ENCODE measurements at places on chromosomes 2 and 18. TPM values are rescaled to one million over a fixed set of nuclear protein-coding genes. Genes with fewer than 3 reads are reported as not detected.

DNA sequence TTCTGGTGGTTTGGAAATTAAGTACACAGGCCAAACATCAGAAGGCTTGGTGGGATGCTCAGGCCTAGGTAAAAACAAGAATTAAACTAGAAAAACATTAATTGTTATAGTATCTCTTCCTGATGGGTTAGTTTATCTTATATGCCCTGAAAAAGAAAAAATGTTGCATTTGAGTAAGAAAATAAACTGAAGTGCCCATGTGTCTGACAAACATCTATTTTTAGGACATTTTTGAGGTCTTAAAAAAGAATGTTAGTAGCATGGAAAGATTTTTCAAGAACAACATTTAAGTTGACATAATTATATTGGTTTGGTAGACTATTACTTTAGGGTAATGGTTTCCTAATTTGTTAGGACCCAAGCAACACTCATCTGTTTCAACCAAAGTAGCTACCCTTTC is 140.1 kb upstream of the RND3 start:
- DNase-seq = no peak

GRCh38 chr18:61666876-61667590 is 225.8 kb downstream of the RNF152 start:
- no peak for DNase-seq

The COBLL1 gene
- total RNA-seq = 28.1 TPM

DNA sequence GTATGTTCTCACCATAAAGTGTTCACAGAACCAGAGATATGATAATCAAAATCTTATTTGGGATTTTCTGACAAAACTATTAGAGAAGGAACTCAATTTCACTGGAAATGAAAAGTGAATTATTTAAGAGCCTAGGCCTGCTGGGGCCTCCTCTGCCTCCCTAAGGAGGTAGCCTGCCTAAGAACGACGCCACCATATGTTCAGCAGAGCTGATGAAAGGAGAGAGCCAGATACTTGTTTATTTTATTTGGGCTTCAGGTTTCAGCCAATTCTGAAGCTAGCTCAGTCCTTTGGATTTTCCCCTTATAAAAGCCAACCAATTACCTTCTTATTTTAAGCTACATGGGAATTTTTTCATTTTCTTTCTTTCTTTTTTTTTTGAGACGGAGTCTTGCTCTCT is 433.1 kb upstream of the MAP2 start:
- no peak for DNase-seq

The NT5C1B gene
- total RNA-seq = not detected

DNA sequence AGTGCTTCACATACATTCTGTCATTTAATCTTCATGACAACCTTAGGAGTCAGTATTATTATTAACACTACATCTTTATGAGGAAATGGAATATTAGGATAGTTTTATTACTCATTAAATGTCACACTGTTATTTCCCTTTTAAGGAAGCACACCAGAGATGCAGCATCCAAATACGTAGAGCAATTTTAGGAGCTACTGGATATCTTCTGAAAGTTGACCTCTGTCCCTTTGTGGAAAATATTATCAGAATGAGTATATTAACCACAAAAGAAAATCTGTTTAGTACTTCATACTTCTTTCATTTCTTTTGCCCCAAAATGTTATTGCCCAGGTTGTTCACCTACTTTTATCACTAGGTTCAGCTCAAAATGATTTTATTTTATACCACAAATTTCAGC is 72.9 kb upstream of the APCDD1 start:
- no peak for DNase-seq

- no peak for DNase-seq
Measured at GRCh38 chr18:48797841-48798255, 152.9 kb downstream of the SMAD7 start.

DNA sequence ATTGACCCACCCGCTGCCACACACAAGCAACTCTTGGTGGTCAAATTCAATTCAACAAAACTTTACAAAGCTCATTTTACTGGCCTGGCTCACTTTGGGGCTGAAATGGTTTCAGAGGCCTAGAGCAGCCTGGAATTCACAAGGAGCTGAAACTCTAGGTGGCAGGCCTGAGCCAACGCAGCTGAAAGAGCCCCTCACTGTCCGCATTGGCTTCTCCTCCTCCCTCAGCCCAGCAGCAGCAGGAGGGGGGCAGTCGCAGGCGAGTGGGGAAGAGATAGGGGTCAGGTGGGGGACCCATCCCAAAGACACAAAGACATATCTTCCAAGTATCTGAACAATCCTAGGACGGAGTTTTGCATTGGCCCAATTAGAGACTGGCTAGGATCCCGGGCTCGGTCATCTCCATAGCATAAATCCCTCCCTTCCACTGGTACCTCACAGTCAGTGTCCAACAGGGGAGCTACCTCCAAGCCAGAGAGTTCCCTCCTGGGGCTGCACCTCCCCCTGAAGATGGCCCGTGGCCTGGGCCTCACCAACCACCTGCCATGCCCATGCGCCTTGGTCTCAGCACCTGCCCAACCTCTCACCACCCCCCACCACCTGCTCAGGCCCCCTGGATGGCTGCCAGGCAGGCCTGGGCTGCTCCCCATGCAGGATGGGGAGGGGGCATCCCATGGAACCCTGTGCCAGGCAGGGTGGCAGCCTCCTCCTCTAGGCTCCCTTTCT is 113.4 kb downstream of the ZBTB7C start:
- DNase-seq = no peak

DNA sequence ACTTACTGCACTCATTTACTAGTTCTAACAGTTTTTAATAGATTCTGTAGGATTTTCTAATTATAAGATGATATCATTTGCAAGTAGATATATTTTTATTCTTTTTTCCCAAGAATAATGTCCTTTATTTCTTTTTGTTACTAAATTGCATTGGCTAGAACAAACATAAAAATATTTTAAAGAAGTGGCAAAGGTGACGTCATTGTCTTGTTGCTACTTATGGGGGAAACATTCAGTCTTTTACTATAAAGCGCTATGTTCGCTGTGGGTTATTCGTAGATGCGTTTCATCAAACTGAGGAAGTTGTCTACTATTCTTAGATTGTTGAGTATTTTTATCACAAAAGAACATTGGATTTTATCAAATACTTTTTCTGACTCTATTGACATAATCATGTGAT is 765.2 kb upstream of the POU3F3 start:
- DNase-seq = no peak

GRCh38 chr2:72148837-72149555 is 1.3 kb upstream of the CYP26B1 start:
- no peak for DNase-seq

The POTEI gene
- not detected for total RNA-seq

GRCh38 chr2:128779301-128780095 is 460.8 kb upstream of the HS6ST1 start:
- DNase-seq = no peak

GRCh38 chr2:205461169-205461568 is 221.1 kb upstream of the NRP2 start:
- DNase-seq = no peak

The LOXL3 gene
- total RNA-seq = 76.2 TPM

DNA sequence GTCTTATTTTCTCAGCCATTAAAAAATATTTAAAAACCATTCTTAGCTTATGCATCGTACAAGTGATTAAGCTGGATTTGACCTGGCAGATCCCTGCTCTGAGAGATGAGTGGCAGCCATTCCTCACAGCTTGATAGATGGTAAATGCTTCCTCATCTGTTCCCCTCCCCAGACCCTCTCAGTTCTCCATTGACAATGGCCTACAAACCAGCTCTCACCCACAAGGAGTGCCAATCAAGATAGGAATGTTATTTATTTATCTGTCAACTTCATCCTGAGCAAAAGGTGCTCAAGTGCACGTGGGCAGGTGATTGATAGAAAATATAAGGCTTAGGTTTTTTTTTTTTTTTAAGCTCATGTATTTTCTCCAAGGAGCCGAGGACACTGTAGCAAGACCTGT is 98.7 kb upstream of the FAM136A start:
- no peak for DNase-seq

The KYNU gene
- total RNA-seq = 0.29 TPM

The CACNB4 gene
- total RNA-seq = not detected

- DNase-seq = no peak
Measured at GRCh38 chr2:82525744-82526143, 1933.3 kb downstream of the SUCLG1 start.

- no peak for DNase-seq
Measured at GRCh38 chr2:13020469-13020868, 303.7 kb downstream of the TRIB2 start.

The SIX2 gene
- total RNA-seq = not detected

DNA sequence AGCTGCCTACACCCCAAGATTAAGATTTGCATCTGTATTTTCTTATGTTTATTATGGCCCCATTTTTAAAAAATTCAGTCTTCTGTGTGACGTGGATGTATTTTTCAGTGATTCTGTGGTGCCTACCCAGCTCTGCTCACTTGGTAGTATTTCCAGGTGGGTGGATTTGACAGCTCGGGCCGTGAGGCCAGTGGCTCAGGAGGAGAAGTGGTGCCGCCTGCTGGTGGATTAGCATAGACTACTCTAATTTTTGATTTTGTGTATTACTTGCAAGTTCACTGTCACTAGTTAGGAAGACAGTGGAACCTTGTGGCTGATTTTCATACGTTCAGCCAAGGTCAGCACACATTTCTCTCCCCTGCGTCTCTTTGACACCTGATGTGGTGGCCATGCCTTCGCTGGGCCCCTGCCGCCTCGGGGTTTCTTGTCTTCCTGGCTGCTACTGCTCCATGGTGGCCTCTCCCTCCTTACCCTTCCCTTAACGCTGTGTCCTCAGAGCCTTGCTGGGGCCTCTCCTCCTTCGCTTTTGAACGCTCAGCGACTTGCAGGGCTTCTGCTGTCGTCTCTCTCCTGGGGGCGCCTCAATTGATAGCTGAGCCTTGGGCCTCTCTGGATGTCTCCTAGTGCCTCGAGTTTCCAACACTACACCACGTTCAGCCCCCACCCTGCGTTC is 89.4 kb downstream of the DGKD start:
- DNase-seq = peak; percentile 77

DNA sequence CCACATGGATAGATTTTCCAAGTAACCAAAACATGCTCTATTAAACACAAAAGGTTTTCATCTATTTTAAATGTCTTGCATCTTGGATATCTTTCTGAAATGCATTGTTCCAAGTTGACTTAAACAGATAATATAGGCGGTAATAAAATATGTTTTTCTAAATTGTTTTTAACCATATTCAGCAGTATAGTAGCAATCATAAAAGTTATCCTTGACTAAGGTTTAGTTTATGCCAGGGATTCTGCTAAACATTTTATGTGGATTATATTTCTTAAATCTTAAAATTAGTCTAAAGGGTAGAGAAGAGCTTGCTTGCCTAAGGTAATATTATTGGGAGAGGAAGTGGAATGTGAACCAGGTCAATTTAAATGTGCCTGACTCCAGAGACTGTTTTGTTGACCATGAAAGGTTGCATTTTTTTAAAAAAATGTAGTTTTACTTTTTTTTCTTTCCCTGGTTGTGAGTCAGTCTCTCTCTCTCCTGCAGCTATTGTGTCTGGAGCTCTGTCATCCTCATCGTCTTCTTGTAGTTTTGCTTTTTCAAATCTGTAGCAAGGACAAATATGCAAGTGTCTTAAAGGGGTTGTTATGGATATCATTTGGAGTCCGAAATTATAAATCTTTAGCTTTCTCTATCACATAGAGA is 309.1 kb upstream of the COL3A1 start:
- DNase-seq = peak; percentile 42

All from HFFc6 (cell line).